Fibroblast of gingiva (primary cell): ENCODE measurements at places on chromosomes 7 and 10.

GRCh38 chr10:69684981-69685353, 54.9 kb downstream of the FAM241B start:
- DNase-seq, result no peak

GRCh38 chr10:94018107-94018506, 24.4 kb downstream of the PLCE1 start:
- DNase-seq, result no peak

- no peak for DNase-seq
Observed at GRCh38 chr7:15929411-15929810, 242.9 kb upstream of the MEOX2 start.

DNA sequence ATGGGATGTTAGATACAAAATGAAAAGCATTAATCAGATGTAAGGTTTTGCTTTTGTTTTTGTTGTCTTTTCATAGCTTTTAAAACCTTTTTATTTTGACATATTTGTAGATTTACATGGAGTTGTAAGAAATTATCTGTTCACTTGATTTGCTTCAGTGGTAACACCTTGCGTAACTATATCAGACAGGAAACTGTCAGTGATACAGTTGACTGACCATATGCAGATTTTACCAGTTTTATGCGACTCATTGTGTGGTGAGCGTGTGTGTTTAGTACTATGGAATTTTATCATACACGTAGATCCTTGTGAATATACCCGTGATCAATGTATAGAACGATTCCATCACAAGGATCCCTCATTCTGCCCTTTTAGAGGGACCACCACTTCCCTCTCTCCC, 701.4 kb downstream of the SUGCT start:
- DNase-seq, result no peak

- no peak for DNase-seq
Observed at GRCh38 chr10:99908512-99908911, 101.2 kb downstream of the DNMBP start.

DNA sequence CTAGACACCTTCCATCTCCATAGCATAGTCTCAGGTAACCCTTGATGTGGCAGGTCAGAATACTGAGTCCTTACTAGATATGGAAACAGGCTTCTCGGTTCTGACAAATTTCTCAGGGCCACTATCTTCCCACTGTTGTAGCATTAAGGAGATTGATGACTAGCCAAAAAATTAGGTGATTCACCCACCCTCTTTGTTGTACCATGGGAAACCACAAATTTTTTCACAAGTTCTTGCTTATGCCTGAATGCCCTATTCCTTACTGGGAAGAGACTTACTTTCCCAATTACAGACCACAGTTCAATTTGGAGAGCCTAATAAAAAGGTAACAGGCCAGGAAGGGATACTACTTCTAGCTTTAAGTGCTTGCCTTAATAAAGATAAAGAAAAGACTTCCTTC, 948.8 kb downstream of the GRM8 start:
- no peak for DNase-seq

GRCh38 chr7:44667190-44667589, 60.8 kb downstream of the OGDH start:
- DNase-seq, result no peak

GRCh38 chr7:14377646-14378266, 388.3 kb upstream of the ETV1 start:
- DNase-seq, result peak; percentile 75

- DNase-seq, result no peak
Observed at GRCh38 chr10:101304316-101304715, 49.6 kb upstream of the BTRC start.
